ENCODE measurements at places on chromosomes 3 and 15.

- DNase-seq, result peak; percentile 90
Measured at GRCh38 chr3:133944641-133945380, 49.1 kb upstream of the RAB6B start.

GRCh38 chr3:13391308-13391707 is 28.8 kb downstream of the NUP210 start:
- no peak for DNase-seq

DNA sequence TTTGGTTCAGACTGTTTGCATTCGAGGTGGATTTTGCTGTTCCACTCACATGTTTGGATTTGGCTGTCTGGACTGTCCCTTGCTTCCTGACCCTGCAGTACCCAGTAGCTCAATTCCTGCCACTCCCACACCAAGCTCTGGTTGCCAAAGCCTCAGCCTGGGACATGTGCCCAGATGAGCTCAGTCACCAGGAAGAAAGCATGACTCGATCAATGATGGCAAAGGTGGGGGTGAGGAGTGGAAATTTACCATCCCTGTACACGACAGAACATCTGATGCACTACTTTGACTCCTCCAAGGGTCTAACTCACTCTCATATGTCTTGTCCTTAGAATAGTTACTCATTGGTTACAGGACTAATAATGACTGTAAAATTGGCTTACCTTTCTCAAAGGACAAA is 45.2 kb downstream of the ZNF385D start:
- DNase-seq, result peak; percentile 30

DNA sequence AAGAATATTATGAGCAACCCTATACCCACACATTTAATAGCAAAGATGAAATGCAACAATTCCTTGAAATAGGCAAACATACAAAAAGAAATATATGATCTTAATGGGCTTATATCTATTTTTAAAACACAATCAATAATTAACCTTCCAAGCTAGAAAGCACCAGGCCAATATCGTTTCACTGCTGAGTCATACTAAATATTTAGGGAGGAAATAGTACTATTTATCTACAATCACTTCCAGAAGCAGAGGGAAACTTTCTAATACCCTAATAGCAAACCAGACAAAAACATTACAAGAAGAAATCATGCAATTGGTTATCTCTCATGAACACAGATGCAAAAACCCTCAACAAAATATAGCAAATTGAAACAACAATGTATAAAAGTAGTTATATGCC is 207.8 kb downstream of the MTHFS start:
- DNase-seq, result no peak

GRCh38 chr3:152719264-152719663 is 115.7 kb upstream of the P2RY1 start:
- DNase-seq, result peak; percentile 58

GRCh38 chr3:57074135-57074534 is 13.7 kb downstream of the SPATA12 start:
- no peak for DNase-seq

- DNase-seq, result no peak
Measured at GRCh38 chr3:89300981-89301380, 193.6 kb downstream of the EPHA3 start.

- DNase-seq, result peak; percentile 42
Measured at GRCh38 chr15:95887666-95888390, 442.7 kb upstream of the NR2F2 start.

DNA sequence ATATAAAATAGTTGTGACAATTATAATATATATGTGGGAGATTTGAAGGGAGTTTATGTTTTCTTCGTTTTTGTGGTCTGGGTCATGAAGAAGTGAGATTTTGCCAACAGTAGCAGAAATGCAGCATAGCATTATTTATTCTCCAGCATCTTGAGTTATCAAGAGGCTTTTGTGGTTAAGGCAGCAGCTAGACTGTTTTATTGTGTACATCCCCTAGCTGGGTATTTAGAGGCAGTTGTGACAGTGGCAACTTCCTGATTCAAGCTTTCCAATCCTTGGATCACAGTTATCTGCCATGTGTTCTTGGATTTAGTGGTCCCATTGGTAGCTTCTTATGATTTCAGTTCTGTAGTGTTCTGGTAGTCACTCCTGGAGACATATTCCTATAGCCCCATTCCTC is 29.0 kb downstream of the ARIH1 start:
- peak; percentile 14 for DNase-seq

DNA sequence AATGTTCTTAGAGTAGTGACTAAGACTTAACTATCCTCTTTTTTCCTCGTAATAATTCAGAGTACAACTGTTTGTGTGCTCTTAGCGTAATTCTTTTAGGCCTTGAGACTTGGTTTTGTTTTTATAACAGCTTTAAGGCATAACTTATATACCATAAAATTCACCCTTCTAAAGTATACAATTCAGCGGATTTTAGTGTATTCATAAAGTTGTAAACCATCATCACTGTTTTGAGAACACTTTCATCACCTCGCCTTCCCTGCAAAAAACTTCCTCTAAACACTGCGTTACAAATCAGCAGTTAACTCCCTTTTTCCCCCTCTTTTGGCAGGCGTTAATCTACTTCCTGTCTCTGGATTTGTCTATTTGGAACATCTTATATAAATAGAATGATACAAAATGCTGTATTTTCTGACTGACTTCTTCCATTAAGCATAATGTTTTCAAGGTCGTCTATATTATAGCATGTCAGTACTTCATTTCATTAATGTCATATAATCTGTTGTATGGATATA is 18.7 kb downstream of the DNAJC13 start:
- peak; percentile 62 for DNase-seq

DNA sequence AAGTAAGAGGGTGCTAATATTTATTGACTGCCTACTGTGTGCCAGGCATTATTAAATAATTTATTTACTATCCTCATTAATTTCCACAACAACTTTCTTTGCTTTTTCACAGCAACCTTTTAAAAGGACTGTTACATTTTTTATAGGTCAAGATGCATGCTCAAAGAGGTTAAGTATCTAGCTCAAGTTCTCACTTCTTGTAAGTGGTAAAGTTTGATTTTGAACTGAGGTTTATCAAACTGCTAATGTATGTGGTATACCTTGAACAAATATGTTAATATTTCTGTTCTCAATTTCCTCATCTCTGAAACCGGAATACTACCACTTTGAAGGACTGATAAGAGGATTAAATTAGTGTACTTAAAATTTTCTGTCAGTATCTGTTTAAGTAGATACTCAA is 183.3 kb downstream of the AKAP13 start:
- no peak for DNase-seq

GRCh38 chr3:129994883-129995559 is 20.5 kb downstream of the TRH start:
- DNase-seq, result no peak

GRCh38 chr3:62041681-62042080 is 331.7 kb downstream of the FEZF2 start:
- DNase-seq, result no peak

GRCh38 chr3:107612664-107613084 is 89.9 kb downstream of the BBX start:
- no peak for DNase-seq

DNA sequence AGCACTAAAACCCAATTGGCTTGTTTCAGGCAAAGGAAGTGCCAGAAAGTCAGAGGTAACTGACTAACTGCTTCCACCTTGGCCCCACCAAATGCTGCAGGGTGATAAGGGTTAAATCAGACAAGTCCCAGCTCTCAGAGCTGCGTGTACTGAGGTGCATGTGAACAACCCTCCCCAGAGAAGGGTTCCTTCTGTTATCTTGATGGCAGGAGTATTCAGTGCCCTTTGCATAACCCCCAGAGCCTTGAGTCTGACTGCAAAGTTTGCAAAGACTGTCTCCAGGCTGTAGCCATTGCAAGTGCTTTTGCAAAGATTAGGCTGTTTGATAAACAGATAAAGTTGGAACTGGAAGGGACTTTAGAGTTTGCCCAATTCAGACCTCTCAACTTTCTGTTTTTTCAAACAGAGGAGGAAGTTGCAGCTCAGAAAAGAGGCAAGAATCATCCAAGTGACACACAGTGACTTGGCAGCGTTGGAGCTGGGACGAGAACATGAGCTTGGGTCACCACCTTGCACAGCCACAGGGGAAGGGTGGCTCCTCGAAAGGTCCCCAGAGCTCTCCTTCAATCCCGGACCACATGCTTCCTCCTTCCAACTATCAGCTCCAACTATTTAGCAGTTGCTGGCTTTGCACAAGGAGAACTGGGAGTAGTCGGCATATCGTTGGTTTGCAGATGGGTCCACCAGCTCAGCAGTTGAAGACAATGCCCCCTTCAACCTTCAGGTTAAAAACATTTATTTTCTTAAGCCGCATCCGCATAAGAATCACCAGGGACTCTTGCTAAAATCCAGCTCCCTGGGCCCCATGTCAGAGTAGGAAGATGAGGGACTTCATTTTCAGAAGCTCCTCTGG is 224.8 kb upstream of the HES1 start:
- DNase-seq, result no peak

DNA sequence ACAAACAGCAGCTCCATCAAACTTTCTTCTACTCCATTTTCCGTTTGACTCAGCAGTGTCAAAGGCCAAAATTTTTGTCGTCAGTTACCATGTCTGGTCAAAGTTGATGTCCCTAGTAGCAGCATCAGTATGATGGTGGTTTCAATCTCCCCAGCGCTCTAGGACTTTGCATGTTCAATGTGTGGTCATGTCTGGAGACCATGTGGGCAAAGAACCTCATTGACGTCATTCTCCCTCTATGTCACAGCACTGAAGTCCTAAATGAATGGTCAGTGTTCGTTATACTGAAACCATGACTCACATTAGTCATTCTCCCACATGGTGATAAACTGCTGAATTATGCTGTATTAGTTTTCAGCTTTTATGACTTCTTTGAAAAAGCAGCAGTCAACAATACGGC is 23.2 kb downstream of the SHC4 start:
- DNase-seq, result peak; percentile 99

DNA sequence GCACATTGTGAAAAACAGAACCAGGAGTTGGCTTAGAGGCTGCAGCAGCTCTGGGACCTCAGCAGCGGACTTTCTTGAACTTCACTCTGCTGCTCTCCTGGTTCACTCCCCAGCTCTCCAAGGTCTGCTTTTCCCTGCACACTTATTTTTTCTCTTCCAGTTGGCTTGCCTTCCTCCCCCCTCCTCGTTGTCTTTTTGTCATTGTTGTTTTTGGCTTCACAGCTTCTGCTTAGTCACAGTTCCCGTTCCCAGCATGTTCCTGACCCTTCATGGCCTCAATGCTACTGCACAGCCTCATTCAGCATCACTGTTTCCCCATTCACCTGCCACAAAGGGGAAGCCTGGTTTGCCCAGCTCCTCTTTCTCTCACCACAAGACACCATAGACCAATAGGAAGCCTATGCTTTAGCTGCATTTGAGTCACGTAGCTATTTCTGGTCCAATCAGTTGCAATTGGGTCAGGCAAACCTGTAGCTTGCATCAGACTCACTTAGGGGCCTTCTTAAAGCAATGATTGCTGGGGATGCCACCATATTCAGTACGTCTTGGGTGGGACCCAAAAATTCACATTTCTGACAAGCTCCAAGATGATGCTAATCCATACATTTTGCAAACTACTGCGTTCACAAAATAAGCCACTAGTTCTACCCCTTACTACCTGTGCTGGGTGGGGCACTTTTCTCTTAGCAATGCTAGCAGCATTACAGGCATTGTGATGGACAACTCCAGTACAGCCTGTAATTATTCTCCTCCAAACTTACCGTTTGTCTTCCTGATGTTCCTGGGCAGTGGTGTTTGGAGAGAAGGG is 7.8 kb upstream of the SUMF1 start:
- DNase-seq, result peak; percentile 84

- DNase-seq, result no peak
Measured at GRCh38 chr15:100461049-100461448, 67.7 kb downstream of the CERS3 start.

GRCh38 chr3:45443459-45443858 is 55.1 kb downstream of the LARS2 start:
- peak; percentile 20 for DNase-seq

- DNase-seq, result no peak
Measured at GRCh38 chr15:34609102-34610057, 25.9 kb upstream of the GOLGA8B start.

- peak; percentile 59 for DNase-seq
Measured at GRCh38 chr15:71792521-71792920, 17.8 kb upstream of the NR2E3 start.

- DNase-seq, result no peak
Measured at GRCh38 chr3:187728940-187729583, 16.2 kb downstream of the BCL6 start.

GRCh38 chr3:153437666-153438065 is 275.6 kb downstream of the RAP2B start:
- DNase-seq, result no peak
